HT-29 (cell line): ENCODE measurements at places on chromosomes 1 and 21.

DNA sequence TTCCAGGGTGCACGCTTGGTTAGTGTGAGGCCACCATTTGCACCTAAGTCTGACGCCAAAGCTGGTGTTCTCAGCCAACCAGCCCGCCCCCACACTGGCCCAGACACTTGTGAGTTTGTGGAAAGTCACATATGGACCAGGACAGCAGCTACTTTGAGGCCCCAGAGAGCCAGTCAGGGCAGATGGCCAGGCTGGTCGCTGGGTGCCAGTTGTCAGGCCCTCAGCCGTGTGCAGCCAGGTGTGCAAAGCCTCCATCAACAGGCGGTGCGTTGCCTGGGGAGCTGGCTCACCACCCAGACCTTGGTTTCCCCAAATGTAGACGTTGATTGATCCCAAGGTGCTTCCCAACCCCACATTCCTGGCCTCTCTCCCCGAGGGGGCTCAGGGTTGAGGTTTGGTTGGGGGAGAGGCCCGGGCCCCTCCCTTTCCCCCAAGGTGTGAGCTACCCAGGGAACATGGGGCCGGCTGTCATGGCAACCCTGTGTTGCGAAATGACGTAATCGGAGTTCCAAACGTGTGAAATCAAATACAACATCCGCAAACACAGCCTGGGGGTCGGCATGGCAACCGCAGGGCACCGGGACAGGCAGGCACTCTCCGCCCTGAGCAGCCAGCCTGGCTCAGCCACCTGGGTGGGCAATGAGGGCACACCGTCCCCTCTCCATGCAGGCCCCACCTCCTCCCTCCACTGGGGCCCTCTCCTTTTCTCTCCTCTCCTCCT is 42.2 kb upstream of the WNT4 start:
- DNase-seq, result peak; percentile 26

GRCh38 chr1:224507771-224508523 is 73.3 kb upstream of the WDR26 start:
- no peak for DNase-seq

DNA sequence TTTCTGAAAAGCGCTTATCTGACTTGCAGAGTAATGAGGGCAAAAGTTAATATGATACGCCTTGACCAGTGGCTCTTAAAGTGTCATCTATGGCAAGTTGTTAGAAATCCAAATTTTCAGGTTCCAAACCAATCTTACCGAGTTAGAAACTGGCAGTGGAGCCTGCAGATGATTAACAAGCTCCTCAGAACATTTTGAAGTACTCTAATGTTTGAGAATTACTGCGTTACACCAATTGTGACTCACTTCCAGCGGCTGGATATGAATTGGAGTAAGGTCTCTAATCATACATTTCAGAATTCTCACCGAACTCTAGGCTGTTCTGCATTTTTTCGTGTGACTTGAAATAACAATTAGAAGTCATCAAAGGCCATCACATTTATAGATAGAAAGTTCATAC is 73.5 kb upstream of the TMPRSS15 start:
- DNase-seq, result no peak

DNA sequence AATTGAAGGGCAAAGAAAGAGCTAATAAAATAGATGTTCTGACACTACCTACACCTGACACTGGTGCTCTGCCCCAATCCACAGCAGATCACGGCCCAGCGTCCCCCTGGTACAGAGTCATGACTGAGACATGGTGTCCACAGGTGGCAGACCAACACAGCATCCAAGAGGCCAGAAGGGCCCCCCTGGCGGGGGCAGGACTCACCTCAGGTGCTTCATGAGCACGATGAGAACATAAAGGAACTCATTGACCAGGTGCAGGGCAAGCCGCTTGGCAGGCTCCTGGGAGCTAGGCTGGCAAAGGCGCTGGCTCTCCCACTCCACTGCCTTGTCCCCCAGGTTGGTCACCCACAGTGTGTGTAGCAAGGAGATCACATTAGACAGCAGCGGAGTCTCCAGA is 20.4 kb downstream of the MRAP start:
- DNase-seq, result no peak

DNA sequence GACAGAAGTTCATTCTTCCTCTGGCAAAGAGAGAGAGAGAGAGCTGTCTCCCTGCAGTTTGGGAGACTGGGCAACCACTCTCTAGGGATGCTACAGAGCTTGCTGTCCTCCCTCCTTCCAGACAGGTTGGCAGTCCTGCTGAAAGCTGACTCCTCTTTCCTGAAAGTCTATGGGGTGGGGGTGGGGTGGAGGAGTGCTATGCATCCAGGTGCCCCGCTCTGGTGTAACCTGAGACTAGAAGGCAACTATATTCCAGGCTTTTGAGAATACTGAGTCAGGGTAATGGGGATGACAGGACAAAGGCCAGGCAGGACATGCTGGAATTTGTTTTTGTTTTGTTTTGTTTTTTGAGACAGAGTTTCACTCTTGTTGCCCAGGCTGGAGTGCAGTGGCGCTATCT is 55.4 kb downstream of the OPTC start:
- no peak for DNase-seq

GRCh38 chr1:53572065-53572814 is 113.0 kb downstream of the DMRTB1 start:
- peak; percentile 52 for DNase-seq

GRCh38 chr1:229127301-229127700 is 143.6 kb upstream of the RAB4A start:
- DNase-seq, result no peak

- DNase-seq, result peak; percentile 71
These were observed 50.8 kb downstream of the PAX7 start for GRCh38 chr1:18681423-18681835.

- DNase-seq, result peak; percentile 70
These were observed 29.2 kb upstream of the OR2B11 start for GRCh38 chr1:247487057-247487456.

DNA sequence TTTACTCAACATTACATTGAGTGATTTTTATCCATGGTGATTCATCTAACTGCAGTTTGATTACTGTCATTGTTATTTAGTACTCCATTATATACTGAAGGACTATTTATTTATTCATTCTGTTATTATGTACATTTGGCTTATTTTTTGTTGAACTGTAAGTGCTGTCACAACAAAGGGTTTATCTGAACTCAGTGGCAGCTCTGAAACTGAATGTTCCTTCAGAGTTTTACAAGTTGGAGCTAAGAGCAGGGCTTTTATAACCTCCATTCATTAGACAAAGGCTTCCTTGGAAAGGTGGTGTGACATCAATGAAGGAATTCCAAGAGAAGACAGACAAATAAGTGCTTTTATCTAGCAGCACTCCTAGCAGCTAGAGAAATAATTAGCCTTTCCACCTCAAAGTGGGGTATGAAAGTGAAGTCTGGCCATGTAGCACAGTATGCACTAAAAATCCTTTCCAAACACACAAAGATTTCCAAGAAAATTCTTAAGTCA is 83.3 kb upstream of the GORAB start:
- no peak for DNase-seq

GRCh38 chr1:207430602-207431001 is 23.5 kb upstream of the CR2 start:
- no peak for DNase-seq

GRCh38 chr1:57850176-57850940 is 426.5 kb upstream of the DAB1 start:
- no peak for DNase-seq

DNA sequence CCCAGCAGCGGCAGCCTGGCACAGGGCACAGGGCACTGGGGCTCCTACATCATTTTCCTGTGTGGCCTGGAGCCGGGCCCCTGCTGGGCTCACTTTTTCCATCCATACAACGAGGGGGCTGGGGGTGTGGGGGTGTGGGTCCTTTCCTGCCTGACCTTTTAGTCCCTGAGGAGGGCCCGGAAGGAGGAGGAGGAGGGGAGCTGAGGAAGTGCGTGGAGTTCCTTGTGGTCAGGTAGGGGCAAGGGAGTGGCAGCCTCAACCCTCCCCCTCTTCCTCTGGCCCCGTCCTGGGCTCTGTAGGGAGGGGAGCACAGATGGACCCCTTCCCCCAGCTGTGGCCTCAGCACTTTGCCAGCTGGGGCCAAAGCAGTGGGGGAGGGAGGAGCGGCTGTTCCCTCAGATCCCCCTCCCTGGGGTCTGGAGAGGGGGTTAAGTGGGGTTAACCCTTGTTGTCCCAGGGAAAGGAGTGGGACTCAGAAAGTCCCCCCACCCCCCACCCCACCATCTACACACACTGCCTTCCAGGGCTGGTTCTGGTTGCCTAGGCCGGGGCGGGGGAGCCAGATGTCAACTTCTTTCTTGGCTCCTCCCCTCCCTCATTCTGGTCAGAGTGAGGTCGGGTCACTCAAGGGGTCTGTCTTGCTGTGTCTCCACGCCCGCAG is 5.7 kb downstream of the NTRK1 start:
- DNase-seq, result no peak

GRCh38 chr1:170481000-170481399 is 51.0 kb upstream of the GORAB start:
- no peak for DNase-seq

GRCh38 chr1:213061263-213061662 is 10.2 kb downstream of the RPS6KC1 start:
- DNase-seq, result peak; percentile 5

DNA sequence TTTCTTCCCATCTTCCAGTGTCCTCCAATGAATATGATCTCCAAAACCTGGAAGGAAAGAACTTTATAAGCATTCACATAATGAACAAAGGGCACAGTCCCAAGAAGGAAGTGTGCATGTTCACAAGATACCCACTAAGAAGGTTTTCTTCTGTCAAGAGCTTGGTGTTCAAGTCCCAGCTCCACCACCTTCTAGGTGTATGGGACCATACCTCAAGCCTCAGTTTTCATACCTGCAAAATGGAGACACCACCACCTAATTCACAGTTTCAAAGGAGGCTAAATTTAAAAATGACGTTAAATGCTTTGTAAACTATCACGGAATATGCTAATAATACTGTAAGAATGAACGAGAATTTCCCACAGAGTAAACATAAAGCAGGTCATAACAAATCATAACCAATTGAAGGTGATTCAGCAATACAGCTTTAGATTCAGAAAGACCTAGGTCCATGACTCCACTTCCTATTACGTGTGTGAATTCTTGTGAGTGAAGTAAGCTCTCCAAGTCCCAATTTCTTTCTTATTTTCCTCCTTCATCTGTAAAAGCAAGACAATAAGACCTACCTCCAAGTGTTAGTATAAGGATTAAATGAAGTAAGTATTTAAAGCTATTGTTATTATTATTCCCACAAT is 8.1 kb upstream of the KTI12 start:
- DNase-seq, result no peak

DNA sequence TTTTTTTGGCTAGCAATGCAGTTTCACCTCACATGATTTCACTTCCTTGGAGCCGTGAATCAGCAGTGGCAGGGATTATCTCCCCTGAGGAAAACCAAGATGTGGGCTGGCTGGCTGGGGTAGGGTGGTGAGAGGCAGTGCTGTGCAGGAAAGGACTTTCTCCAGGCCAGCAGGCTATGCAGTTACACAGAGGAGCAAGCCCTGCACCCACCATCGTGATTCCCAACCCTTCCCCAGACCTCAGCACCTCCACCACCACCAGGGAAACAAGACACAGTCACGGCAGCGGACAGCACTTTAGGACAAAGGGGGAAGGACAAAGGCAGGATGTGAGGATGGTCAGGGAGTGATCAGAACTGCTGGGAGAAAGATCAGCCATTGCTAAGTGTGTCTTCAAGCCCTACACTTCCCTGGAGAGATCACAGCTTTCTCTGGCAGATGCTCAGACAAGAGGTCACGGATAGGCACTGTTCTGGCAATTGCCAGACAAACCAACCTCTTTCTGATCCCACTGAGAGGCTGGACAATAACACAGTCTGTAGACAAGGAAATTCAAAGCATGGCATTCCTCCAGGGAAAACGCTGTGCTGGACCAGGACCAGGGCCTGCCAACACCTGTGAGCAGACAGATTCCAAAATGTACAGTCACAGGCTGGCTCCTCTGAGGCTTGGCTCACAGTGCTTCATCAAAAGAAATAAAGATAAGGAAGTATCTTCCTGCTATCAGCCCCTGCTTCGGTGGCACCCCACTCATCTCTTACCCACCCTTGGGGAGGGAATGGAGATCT is 509.4 kb downstream of the SMYD3 start:
- no peak for DNase-seq

DNA sequence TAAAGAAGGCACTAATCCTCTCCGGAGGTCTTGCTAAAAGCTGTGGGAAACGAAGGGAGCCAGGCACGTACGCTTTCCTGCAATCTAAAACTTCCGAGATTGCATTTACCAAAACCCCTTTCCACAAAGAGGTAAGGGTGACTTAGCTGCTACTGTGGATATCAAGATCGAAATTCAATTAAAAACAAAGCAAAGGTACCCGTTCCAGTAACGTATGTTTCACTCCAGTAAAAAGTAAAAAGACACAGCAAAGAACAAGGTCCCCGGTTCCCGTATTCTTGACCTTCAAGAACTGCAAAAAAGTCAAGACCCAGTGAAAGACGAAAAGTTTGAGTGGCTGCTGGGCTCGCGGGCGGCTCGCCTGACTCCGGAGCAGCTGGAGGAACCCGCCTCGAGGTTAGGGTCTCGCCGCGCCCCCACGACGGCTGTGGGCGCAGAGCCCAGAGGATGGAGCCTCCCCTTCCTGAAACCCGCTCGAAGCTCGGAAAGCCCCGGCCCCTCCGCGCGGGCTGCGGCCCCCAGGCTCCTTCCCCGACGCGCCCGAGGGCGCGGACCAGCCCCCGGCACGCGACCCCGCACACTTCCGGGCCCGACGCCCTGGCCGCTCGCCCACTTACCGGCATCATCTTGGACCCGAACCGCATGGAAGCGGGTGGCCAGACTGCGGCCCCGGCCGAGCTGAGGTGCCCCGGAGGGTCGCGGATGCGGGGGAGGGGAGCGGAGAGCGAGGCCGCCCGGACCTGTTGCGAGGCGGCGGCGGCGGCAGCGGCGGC is 524 bp downstream of the TP53BP2 start:
- peak; percentile 56 for DNase-seq

DNA sequence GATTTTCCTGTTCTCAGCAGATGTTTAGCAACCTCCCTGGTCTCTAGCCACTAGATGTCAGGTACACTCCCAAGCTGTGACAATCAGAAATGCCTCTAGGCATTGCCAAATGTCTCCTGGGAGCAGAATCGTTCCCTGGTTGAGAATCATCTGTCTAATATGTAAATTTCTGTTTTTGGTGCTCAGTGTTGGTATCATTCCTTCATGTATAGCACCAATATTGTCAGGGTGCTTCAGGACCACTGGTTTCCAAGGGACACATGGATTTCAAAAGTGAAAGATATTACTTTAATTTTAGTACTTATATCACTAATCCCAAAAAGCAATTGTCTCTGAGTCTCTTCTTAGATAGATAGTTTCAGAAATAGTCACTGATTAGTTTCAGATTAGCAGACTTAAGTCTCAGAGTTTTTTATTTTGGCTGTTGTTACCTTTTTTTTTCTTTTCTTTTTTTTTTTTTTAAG is 160.1 kb downstream of the PTPRC start:
- DNase-seq, result no peak

DNA sequence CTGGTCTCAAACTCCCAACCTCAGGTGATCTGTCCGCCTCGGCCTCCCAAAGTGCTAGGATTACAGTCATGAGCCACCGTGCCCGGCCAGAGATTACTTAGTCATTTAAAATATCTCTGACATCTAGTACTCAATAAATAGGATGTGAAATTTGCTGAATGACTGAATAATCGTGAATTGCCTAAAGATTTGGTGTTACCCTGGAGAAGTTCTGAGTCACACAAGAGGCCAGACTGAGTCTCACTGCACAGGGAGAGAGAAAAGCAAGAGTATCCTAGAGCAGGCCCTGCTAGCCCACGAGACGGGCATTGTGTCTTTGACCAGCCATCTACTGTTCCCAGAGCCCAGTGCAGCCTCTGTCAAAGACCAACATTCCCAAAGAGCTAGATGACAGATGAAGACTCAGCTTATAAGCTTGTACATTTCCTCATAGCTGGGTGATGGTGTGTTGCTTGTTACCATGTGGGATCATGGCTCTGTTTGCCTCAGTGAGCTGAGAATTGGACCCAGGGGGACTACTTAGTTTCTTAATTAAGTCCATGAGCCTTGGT is 5.6 kb upstream of the EIF4G3 start:
- no peak for DNase-seq
